ENCODE measurements at places on chromosomes 3 and 15.

DNA sequence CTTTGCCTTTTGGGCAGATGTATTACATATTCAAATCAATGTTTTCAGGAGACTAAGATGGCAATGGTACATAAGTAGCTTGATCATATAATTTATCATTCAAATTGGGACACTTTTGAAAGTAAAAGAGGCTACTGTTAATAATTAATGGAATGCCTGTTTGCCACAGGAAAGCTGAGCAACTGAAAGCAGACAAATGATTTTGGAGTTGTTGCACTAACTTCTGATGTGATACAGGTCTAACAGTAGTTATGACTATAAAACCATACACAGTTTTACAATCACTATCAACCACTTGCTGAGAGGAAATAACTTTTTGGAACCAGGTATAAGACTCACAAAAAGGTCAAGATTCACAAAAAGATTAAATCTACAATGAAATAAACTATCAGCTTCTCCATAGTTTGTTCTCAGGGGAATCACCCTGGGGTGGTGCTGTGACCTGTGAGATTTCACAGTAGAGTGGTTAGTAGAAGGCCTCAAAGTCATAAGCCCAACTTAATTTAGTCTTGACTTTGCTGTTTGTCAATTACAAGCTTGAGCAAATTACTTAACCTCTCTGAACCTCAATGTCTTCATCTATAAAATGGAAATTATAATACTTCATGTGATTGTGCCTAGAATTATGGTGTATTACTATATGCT is 42.7 kb downstream of the HHLA2 start:
- DNase-seq = no peak

DNA sequence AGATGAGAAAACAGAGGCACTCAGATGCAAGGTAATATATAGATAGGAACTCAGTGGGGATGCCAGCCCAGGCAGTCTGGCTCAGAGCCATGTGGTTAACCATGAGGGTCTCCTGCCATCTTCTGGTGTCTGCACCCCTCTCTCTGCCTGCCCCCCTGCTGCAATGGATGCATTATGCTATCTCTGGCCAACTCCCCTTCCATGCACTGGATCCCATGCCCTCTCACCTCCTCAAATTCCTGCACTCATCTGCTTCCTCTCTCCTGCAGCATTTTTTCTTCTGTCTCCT is 163.2 kb downstream of the STT3B start:
- no peak for DNase-seq

DNA sequence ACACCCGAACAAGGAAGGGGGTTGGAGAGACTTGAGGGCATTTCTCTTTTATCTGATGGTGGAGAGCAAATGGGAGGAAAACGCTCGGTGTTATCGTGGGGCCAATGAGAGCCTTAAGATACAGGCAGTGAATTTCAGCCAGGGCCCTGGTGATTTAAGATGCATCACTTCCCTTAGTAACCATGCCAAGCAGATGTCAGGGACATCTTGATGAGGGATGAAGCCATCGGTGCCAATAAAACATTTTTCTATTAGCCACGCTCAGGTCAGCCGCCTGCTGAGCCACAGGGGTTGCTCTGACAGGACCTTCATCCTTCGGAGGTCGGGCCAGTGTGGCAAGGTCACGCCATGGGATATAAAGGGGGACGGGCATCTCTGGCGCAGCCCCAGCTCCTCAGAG is 10.6 kb downstream of the IQSEC1 start:
- DNase-seq = no peak

GRCh38 chr15:98904544-98904943 is 103.0 kb downstream of the PGPEP1L start:
- DNase-seq = no peak

DNA sequence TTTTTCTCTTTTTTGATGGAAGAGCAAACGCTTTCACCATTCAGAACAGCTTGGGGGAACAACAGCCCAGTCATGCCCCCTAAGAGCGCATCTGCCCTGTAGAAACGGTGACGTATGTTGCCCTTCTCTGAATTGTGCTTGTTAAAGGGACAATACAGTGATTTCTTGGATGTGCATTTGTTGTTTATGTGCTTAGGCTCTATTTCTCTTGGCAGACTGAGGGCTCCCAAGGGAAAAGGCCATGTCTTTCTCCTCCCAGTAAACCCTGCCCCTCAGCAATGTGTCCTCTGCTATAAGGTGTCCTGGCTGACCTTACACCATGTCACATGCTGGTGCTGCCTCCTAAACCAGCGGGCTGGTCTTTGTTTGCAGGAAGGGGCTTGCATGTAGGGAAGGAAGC is 346.1 kb downstream of the EPHB1 start:
- no peak for DNase-seq

- DNase-seq = no peak
These were observed 423.4 kb upstream of the UBE2E2 start for GRCh38 chr3:22779737-22780136.

DNA sequence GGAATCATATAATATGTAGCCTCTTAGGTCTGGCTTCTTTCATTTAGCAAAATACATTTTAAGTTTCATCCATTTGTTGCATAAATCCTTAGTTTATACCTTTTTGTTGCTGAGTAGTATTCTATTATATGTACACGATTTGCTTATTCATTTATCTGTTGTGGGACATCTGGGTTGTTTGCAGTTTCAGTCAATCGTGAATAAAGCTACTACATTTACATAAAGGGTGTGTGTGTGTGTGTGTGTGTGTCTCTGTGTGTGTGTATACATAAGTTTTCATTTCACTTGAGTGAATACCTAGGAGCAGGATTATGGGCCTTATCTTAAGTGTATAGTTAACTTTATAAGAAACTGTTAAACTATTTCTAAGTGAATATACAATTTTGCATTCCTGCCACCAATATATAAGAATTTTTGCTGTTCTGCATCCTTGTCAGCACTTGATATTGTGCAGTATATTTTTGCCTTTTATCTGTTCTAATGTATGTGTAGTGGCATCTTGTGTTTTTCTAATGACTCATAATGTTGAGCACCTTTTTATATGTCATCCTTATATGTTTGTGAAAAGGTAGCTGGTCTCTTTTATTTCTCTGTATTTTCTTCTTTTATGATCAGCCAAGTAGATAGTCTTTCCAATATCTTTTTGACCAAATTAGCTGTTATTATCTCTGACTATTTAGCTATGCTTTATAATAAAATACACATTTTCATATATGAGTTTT is 55.0 kb downstream of the GLCE start:
- no peak for DNase-seq

DNA sequence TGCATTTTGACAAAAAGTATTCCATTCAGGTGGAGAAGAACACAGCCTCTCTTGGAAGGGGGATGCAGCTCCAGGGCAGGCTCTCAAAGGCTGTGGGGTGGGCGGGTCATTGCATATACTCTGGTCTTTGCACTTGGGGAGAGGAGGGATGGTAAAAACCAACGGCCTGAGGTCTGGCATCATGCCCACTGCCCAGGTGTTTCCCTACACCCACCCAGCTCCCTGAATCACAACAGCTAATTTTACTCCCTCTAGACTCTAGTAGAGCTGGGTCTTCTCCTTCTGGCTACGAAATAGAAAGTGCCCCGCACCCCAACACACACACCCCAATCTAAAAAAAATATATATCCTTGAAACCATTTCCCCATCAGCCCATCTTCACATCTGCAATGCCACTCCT is 1.0 kb downstream of the MYLK start:
- DNase-seq = no peak

DNA sequence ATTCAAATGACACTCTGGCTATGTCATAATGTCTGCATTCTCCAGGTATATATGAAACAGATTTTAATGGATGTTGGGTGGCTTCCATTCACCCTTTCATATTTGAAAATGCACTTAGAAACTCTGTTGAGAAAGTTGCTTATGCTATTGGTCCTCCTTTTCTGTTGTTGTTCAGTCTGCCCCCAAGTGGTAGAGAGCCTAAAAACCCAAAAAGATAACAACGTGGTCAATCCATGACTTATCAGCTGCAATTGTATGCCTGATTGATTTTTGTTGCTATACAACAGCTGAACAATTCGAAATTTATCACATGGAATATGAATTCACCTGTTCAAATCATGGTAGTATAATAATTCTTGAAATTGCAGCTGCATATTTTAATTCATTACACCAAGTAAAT is 279.8 kb downstream of the ROBO2 start:
- DNase-seq = no peak

DNA sequence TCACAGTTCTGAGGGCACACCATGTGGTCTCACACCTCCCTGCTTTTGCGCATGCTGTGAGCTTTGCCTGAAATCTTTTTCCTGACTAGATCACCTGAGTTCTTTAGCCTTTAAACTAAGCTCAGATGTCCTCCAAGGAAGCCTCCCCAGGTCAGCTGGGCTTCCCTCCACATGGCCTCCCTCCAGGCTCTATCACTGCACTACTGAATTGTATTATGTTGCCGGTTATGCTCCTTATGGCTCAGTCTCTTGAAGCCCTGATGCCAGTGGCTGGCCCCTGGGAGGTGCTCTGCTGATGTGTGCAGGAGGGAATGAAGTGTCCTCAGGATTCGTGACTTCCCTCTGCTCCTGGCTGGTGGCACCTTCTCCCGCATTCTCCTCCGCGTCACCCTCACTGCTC is 93.3 kb upstream of the BLM start:
- no peak for DNase-seq

GRCh38 chr3:56459104-56459496 is 9.2 kb downstream of the ERC2 start:
- no peak for DNase-seq

DNA sequence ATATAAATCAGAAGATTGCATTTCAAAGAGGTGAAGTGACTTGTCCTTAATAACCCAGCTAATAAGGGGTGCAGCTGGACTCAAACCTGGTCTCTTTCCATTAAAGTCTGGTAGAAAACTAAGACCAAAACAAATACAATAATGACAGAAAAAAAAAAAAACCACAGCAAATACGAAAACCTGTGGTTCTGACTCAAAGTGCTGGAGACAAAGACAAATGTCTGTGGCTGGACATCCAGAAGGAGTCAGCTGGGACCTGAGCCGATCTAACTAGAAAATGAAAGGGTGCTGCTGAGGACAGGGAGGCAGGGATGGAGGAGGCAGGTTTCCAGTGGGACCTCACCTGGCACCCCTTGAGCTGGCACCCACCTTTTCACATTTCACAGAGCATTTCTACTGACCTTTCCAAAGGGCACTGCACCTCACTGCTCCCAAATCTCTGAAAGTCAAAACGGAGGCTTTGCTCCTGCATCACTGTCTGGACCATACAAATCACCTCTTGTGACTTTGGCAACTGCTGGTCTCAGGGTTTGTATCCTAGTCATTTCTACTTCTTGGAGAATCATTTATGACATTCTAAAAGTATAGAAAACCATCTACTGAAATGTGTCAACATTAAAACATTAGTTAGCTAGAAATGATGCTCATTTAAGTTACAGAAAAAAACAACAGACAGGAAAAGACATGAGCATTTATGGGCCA is 61.7 kb downstream of the CCNL1 start:
- DNase-seq = no peak

GRCh38 chr3:31828007-31828406 is 153.1 kb downstream of the OSBPL10 start:
- no peak for DNase-seq

GRCh38 chr3:100089812-100090668 is 24.3 kb downstream of the FILIP1L start:
- no peak for DNase-seq

DNA sequence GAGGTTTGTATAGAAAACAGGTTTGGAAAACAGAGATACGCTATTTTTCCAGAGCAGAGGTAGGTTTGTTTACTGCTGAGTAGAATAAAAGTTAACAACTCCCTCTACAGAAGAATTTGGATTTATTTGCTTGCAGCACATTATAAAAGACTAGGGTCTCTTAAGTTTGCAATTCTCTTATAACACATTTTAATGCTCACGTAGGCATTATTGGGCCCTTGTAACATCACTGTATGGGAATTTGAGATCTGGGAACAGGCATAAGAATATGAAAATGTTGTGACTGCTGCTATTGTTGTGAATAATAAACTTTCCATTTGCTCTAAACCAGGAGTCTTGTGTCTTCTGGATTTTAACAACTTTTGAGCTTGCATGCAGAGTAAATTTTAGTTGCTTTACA is 128.3 kb upstream of the CADM2 start:
- DNase-seq = no peak

DNA sequence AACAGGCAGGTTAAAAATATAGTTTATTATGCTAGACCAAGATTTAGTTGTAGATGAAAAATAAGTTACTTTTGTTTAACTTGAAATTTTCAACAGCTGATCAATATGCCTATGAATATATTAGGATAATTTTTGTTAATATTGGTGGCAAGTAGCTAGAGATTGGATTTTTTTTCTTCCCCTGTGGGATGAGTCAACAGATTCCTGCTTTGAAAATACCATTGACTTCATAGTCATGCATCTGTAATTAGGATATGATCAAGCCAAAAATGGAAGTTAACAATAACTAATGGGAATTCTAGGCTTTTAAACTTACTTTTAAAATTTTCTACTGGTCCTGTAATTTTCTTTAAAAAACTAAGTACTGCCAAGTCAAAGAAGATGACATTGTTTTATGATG is 211.7 kb downstream of the ZIC1 start:
- no peak for DNase-seq

- no peak for DNase-seq
These were observed 19.1 kb upstream of the FSIP1 start for GRCh38 chr15:39801641-39802309.

DNA sequence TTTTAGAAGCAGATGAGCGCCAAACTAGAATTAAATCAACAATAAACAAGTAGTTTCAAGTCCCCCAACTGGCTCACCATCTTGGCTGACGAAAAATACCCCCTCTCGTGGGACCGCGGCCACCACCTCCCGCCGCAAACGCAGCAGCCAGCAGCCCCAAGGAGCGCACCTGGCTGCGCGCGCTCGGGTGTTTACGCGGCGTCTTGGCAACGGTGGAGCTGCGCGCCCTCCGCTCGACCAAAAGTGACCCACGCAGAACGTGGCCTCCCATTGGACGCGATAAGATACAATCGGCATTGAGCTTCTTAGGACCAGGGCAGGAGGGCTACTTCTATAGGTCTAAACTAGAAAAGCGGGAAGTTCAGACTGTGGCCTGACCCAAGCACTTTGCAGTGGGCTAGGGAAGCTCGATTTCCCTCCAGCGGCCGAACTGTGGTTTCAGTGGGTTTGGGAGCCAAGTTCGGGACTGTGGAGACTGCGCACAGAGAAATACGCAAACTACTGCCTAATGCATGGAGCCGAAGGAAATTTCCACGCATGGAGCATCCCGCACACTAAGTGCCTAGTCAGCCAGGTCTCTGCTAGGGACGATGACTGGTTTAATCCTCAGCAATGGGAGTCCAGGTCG is at the start of gene MNS1:
TSS of gene MNS1 (minus strand) at position 245 of the 628 bp plus-strand sequence. CDS start at position 80, 165 bp downstream.
- peak; percentile 14 for DNase-seq

- DNase-seq = no peak
These were observed 50.6 kb downstream of the GMNC start for GRCh38 chr3:190811775-190812480.

DNA sequence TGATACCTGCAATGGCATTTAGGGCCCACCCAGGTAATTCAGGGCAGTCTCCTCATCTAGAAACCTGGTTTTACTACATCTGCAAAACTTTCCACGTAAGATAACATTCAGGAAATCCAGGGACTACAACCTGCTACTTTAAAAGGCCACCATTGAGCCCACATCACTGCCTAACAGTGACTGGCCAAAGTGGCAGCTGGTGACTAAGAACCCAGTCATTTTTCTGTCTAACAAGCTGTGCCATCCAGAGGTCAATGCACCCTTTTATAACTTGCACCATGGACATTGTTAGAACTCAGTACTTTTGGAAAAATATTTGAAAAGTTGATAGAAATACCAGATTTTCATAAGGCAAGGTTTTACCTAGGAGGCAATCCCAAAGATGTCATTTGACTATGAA is 492.4 kb downstream of the OTOL1 start:
- no peak for DNase-seq
